ENCODE measurements at places on chromosomes 4 and X.

DNA sequence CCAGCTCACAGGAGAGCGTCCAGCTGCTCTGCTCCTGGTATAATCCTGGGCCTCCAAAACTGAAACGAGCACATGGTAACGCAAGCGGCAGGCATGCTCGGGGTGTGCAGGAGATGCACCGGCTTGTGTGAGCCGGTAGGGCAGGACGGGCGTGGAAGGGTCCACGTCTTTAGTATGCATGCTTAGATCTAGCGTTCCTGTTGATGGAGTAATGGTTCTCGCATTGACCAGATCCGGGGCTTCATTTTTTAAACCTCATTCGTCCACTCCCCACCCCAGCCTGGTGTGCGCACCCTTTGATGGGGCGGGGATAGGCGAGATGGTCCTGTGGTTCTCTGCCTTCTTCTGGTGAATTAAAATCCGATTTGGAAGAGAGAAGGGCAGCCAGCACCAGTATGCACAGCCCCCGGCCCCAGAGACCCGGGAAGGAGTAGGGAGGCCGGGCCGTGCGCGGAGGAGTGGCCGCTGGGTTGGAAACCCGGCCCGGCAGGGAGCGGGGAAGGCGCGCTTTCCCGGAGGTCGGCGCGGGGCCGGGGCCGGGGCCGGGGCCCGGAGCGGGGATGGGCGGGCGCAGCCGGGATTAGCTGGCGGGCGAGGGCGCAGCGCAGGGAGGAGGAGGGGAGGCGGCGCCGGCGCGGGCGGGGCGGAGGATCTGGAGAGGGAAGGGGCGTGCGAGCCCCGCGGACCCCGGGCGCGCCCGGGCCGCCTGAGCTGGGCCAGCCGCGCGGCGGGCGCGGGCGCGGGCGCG, 39.9 kb downstream of the FAM149A start:
- peak overlapping the region; percentile 52 for H3K27ac ChIP-seq
- no peak for DNase-seq

GRCh38 chr4:114091546-114091945, 112.1 kb upstream of the ARSJ start:
- H3K4me3 ChIP-seq: no peak overlapping the region
- H3K4me1 ChIP-seq: no peaks in the 10 kb centered on the region
- H3K27me3 ChIP-seq: no peaks in the 10 kb centered on the region
- no peak for DNase-seq
- no peaks in the 10 kb centered on the region for H3K36me3 ChIP-seq

DNA sequence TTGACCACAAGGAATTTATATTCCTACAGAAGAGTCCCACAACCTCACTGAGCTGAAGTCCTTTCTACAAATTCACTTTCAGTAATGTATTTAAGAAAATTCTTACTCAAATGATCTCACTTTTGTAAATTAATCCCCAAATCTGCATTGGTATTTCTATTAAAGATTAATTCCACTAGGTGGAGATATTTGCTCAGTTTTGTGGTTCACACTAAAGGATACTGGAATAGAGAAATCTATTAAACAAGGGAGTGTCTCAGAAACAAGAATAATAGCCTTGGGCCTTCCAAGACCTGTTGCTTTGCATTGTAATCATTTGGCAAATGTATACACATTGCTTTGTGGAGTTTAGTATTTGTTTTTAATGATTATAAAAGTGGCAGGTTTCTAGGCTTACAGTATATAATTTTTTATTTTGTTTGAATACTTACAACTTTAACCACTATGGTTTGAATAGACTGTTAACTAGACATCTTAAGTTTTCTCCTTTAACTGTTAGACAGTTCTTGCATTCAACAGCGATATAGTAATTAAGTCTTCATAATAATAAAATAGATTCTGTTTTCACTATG, 25.9 kb downstream of the CFAP299 start:
- H3K27me3 ChIP-seq: no peaks in the 10 kb centered on the region
- no peak overlapping the region for H3K4me3 ChIP-seq
- no peak for DNase-seq
- H3K27ac ChIP-seq: no peak overlapping the region
- H3K36me3 ChIP-seq: no peaks in the 10 kb centered on the region

DNA sequence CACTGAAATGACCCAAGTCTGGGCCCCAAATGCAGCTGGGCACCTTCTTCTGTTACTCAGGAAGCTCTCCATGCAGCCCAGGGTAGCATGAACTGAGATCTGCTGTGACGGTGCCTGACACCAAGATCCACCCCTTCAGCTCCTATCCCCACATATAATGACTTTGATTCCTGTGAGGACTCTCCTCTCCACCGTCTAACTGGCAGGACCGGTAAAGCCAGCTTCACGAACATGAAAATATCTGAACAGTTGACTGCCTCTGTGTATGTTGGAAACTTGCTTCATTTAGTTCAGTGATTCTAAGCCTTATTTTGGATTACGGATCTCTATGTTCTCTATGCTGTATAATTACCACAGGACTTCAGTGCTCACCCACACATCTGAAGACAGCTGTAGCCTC, 115.5 kb upstream of the TMEM150C start:
- H3K27me3 ChIP-seq: no peaks in the 10 kb centered on the region
- no peak for DNase-seq

DNA sequence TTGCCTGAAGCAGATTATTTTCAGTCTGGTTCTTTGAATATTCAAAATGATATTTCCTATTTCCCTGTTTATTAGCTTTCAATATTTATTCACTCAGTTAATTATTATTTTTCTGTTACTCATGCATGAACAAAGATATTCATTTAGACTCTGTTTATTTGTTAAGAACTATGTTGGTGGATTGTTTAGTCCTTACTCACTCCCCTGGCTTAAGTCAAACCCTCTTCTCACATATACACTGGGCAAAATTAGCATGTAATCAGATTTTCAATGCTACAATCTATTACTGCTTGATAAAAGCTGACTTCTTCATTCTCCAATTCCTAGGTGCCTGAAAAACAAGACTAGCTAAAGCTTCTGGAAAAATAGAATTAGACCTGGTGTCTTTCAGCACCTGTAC, 335.8 kb downstream of the FAT4 start:
- no peak overlapping the region for H3K4me3 ChIP-seq
- no peak for DNase-seq
- H3K27ac ChIP-seq: no peak overlapping the region
- H3K4me1 ChIP-seq: no peaks in the 10 kb centered on the region

GRCh38 chrX:113804819-113805218, 779.1 kb upstream of the HTR2C start:
- H3K27me3 ChIP-seq: no peaks in the 10 kb centered on the region
- no peaks in the 10 kb centered on the region for H3K36me3 ChIP-seq
- H3K4me1 ChIP-seq: no peaks in the 10 kb centered on the region
- DNase-seq: no peak

DNA sequence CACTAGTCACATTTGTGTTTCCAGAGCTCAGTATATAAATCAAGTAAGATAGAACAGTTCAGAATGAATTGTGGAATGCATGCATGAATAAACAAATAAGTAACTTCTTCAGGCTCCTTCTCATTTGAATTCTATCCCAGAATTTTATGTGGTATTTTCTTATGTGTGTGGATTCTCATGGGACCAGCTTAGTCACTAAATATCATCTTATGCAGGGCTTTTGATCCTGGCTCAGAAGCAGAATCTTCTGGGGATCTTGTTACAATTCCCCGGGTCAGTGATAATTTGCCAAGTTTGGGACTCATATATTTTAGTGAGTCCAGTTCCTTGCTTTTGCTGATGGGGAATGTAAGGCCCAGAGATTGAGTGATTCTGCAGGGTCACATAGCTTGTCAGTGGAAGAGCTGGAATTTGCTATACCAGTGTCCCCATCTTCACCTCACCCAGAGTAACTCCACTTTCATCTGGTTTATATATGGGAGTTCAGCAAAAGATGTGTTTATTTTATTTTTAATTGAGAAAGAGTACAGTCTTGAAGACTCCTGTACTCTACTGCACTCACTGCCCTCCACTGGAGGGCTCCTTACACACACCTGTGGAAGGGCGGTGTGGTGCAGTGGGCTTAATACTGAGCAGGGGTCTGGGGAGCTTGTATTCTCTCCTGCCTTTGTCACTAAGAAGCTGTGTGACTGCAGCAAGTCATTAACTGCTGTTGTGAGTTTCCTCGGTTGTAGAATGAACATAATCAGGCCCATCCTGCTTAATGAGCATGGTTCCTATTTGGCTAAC, 198.2 kb upstream of the CXorf66 start:
- H3K27me3 ChIP-seq: no peaks in the 10 kb centered on the region
- no peak overlapping the region for H3K4me3 ChIP-seq
- no peaks in the 10 kb centered on the region for H3K4me1 ChIP-seq
- no peak for DNase-seq
- H3K36me3 ChIP-seq: no peaks in the 10 kb centered on the region

DNA sequence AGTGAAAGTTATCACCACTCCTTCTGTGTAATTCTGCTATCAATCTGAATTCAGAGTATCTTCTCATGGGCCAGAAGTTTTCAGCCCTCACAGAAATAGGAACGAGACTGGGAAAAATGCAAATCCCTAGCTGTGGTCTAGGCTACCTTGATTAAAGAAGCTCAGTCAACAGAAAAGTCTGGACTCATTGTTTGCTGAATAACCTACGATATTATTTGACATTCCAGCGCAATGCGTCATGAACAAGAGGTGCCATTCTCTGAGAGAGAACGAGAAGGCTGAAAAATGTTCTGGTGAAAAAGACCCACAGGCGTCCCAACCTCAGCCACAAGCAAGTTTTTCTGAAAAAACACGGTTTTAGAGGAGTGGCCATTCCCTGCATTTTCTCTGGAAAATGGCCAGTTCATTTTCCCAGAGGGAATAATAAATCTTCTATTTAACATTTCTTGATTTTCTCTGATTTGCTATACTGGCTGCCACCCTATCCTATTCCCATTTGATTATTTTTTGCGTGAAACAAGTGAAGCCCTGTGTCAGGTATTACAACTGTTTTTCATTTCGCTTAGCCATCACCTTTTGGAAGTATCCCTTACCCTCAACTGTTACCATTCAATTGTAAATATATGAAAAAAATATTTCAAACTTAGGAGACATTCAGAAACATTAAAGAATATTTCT, 1117.6 kb upstream of the PRKX start:
- no peak overlapping the region for H3K27ac ChIP-seq
- H3K27me3 ChIP-seq: no peaks in the 10 kb centered on the region
- no peak overlapping the region for H3K4me3 ChIP-seq
- no peak for DNase-seq

DNA sequence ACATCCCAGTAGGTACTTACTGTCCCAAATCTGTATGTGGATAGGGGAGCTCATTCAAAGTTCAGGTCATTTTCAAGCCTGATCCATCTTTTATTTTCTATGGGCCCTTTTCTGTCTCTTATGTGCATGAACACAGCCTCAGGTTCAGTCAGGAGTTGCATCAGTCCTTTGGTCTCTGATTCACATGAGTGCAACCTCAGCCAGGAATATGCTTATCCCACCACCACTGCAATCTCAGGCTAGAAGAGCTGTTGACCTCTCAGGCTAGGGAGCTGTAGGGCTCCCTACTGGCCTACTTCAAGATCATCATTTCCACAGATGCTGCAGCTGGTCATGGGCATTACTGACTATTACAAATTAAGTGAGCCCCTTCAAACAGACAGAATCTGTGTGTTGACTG, 27.2 kb downstream of the AASDH start:
- DNase-seq: no peak
- H3K36me3 ChIP-seq: no peaks in the 10 kb centered on the region
- H3K4me3 ChIP-seq: no peak overlapping the region
- H3K4me1 ChIP-seq: no peaks in the 10 kb centered on the region
- H3K27ac ChIP-seq: no peak overlapping the region

DNA sequence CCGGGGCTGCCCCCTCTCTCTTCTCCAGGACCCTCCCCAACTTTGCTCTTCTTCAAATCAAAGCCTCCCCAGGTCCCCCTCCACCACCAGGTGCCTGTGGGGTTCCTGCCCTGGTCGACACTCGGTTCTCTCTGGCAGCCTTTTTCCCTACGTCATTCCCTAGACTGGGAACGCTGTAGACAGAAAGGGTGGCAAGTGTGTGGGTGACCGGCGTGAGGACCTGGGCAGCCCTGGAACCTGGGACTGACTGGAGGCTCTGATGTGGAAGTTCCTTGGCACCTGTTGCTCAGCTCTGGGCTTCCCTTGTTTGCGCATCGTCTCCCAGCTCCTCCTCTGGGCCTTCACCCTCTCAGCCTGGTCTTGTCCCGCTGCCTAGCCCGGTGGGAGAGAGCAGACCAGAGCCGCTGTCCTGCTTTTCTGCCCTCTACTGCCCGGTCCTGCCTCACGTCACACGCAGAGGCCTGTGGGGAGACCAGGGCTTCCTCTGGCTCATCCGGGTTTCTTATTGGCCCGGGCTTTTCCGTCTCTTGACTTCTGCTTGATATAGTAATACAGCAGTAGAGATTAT, 1.3 kb downstream of the TACC3 start:
- no peak for DNase-seq
- no peaks in the 10 kb centered on the region for H3K36me3 ChIP-seq
- H3K27ac ChIP-seq: peak overlapping the region; percentile 70
- peaks cover 44% of the 10 kb centered on the region for H3K4me1 ChIP-seq
- H3K4me3 ChIP-seq: peak overlapping the region; percentile 73
- no peaks in the 10 kb centered on the region for H3K27me3 ChIP-seq

DNA sequence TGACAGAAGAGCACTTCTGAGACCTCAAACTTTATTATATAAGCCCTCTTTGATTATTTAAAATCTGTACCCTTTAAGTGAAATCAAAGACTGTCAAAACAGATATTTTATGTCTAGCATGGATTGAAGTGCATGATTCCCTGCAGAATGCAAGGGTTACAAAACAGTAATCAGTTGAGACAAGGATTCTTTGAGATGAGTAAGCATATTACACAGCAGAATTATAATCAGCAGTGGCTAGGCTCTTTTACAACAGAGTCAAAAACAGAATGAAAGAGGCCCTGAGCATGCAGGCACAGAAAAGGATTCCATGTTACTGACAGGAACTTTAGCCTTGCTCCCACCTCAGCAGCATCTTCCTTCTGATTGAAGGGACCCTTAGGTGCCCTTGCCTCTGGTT, 487.9 kb upstream of the GALNT7 start:
- DNase-seq: no peak
- no peaks in the 10 kb centered on the region for H3K36me3 ChIP-seq
- H3K27ac ChIP-seq: no peak overlapping the region
- H3K27me3 ChIP-seq: no peaks in the 10 kb centered on the region
- no peak overlapping the region for H3K4me3 ChIP-seq

Measured in Peyer's patch (tissue), 4 donors.